Posterior vena cava (tissue), 2 donors: ENCODE measurements at places on chromosomes 7 and 10. TPM values are rescaled to one million over a fixed set of nuclear protein-coding genes. Genes with fewer than 3 reads are reported as not detected.

The NPC1L1 gene
- 0.14 TPM for total RNA-seq

The TUBGCP2 gene
- 35.7 TPM for total RNA-seq

The DKK1 gene
- total RNA-seq: 3.3 TPM

The GDF2 gene
- not detected for total RNA-seq

The ZNF727 gene
- 3.5 TPM for total RNA-seq

The ACSM6 gene
- not detected for total RNA-seq

The GOLGA7B gene
- 0.19 TPM for total RNA-seq

The ARMC10 gene
- 36.2 TPM for total RNA-seq

The NANOS1 gene
- total RNA-seq: 1.5 TPM

The SEMA3E gene
- total RNA-seq: 2.2 TPM

The ANKRD16 gene
- 4.5 TPM for total RNA-seq

The VPS37D gene
- total RNA-seq: 1.2 TPM

The HILPDA gene
- 18.1 TPM for total RNA-seq

The UNCX gene
- not detected for total RNA-seq

The TMEM213 gene
- total RNA-seq: not detected

The TBXAS1 gene
- total RNA-seq: 15.7 TPM

The TIMM23B gene
- 18.0 TPM for total RNA-seq

The FEZF1 gene
- not detected for total RNA-seq

The SYT15B gene
- total RNA-seq: 2.9 TPM

The PTPRN2 gene
- 1.6 TPM for total RNA-seq

The KAZALD1 gene
- total RNA-seq: 9.3 TPM

The CNNM1 gene
- 0.24 TPM for total RNA-seq

The MMP21 gene
- 0.28 TPM for total RNA-seq

The TMEM184A gene
- not detected for total RNA-seq

The CALN1 gene
- not detected for total RNA-seq

The CHST3 gene
- 34.9 TPM for total RNA-seq

The SUGCT gene
- total RNA-seq: 15.8 TPM

The GPR26 gene
- not detected for total RNA-seq

The CCL24 gene
- not detected for total RNA-seq

The FOXI2 gene
- total RNA-seq: 0.14 TPM

The OR2A1 gene
- total RNA-seq: not detected

The SDK1 gene
- total RNA-seq: 14.4 TPM

The GNB2 gene
- 199 TPM for total RNA-seq

The SPDYE5 gene
- not detected for total RNA-seq

The IFT22 gene
- 24.3 TPM for total RNA-seq

The AOAH gene
- 6.1 TPM for total RNA-seq
